ENCODE measurements at places on chromosomes 12 and 14.
A peak's percentile ranks its signal among the peaks of the same experiment; 100 is the strongest.

DNA sequence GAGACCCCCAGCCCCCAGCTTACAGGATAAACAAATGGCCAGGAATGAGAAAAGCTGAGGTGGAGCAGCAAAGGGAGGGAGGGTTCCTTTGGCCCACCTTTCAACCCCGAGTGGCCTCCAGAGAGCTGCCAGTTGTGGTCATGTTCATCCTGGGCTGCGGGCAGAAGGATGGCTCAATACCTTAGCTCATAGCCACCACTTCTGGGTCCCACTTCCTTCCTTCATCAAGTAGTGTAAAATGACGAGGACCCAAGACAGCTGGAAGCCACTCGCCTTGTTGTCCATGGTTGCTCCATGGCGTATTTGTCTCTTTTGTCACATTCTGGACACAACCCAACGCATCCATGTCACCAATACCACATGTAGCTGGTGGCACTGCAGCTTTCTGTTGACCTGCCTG is 24.2 kb downstream of the CRACR2A start:
- DNase-seq = no peak

DNA sequence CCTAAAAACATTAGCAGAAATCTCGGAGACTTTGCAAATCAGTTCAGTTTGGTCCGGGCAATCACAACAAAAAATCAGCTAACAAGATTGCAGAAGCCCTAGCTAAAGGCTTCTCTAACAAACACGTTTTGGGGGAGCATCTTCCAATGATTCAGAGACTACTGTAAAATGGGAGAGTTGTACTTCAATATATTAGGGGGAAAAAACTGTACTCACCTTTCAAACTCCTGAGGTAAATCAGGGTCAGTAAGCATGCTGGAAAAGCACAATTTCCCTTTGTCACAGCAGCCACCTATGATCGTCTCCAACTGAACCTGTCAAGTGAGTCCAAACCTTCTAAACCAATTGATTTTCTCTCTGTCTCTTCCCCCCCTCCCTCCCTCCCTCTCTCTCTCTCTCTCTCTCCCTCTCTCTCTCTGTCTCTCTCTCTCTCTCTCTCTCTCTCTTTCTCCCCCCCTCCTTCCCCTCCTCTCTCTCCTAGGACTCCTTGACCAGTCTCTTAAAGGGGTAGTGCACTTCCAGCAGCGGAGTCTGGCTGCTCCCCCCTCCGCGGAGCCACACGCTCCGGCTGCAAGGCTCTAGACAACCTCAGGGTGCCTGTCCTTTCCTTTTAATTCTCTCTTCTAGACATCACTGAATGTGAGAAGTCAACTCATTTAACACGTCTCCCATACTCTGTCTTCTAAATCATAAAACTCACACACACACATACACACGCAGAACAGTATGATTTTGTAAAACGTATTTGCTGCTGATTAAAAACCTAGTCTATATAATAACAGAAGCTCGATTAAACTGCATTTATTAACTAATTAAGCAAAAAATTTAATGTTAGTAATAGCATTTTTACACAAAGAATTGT is at the start of gene SOX5:
SOX5 (minus strand) TSS at position 323 of the 862 bp plus-strand sequence; CDS start at position 254, 69 bp downstream.
- DNase-seq = no peak

DNA sequence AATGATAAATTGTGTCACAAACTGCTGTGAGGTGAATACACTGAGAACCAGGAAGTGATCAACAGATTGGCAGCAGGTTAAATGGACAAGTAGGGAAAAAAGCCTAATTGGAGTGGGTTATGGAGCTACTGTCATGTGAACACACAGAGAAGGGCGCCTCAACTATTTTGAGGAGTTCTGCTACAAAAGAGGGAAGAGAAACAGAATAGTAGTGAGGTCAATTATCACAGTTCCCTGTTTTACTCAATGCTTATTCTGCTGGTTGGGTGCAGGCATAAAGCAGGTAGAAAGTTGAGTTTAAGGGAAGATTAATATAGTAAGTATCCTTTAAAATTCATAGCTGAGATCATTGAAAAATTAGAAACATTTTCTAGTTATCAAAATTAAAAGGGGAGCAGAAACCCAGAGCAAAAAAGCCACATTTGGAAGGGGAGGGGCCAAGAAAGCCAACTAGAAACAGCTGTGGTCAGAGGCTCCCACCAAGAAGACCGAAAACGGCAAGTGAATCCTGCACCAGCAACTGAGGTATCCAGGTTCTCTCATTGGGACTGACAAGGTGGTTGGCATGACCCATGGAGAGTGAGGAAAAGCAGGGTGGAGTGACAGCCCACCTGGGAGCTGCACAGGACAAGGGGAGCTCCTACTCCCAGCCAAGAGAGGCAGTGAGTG is 105.7 kb downstream of the ZC3H14 start:
- no peak for DNase-seq

DNA sequence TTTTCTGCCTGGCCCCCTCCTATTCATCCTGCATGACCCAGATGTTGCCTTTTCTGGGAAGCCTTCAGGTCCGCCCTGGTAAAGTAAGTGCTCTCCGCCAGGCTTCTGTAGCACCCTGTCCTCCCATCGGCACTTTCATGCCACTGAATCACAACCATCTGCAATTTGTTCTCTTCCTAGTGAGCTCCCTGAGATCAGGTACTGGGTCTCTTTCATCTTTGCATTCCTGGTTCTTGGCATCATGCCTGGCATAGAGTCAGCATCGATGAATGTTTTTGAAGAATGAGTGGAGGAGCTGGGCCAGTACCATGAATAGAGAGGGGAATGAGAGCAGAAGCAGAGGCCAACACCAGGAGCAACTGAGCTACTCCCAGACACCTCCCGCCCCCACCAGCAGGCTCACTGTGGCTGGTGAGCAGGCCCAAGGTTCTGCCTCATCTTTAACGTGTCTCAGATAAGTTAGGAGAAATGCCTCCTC is 13.1 kb downstream of the ZDHHC22 start:
- DNase-seq = no peak

GRCh38 chr14:103707329-103708263 is 7.7 kb downstream of the XRCC3 start:
- DNase-seq = no peak

DNA sequence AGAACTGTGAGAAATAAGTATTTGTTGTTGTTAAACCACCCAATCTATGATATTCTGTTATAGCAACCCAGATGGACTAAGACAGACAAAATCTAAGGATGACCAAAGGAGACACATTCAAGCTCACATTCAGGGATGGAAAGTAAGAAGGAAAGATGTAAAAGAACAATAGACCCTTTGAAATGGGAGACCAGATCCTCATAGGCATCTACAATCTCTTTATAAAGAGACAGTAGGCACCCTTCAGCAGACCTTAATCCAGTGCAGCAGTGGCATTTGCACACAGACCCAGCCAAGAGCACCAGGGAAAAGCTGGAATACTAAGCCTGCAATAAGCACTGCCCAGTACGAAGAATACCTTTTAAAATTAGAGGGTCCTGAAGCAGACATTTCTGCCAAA is 132.7 kb downstream of the KLHL28 start:
- DNase-seq = no peak

DNA sequence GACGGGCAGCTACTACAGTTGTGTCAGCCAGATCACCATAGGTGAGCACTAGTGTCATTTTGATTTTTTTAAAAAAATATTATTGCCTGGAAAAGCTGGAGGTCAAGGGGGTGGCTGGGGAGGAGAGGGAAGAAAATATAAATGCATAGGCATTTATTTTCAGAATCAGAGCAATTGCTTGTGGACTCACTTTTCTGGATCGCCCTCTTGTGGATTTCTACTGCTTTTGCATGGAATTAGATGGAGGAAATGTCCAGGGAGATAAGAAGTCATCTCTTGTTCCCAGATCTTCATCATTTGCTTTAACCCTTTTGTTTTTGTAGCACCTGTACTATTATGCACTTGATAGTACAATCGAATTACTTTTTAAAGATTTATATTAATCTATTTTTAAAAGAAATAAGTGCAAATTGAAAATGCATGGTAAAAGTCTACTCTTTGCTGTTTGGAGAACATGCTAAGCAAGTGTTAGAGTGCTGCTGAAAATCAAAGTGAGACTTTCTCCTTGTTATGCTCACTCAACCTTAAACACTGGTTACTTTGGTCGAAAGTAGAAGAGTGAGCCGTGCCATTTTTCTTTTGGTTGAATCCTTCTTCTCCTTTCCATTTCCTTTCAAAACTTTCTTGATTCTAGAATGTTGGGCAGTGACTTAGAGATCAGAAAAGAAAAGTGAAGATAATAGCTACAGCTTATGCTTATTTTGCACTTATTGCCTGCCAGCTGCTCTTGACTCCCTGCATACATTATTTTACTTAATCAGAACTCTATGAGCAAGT is 60.6 kb upstream of the ANO4 start:
- DNase-seq = no peak

- no peak for DNase-seq
Measured at GRCh38 chr14:69318901-69319475, 59.0 kb downstream of the GALNT16 start.

DNA sequence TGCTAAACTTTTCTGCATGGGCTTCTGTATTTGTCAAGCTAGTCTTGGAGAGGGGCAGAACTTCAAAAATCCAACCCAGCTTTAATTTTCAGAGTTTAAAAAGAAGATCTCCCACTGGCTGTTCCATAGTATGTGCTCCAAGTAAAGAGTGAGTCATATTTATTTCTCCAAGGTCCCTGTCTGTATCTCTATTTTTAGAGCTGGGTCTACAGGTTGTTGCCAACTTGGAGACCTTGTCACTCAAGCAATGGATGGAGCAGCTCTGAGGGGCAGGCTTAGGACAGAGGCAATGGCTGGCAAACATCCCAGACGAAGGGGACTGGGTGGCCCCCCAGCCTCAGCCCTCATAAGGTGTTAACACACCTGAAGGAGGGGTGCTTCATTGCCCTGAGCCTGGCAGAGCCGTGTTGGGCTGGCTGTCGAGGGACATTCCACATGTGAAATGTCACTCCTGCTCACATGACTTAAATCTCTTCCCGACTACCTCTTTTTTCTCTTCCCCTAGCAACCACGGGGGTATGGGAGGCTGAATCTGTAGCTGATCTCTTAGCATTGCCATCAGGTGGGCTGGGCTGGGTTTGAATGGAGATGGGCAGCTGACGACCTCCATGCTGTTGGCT is 103.1 kb downstream of the SMOC1 start:
- DNase-seq = no peak

GRCh38 chr14:53391631-53392285 is 238.6 kb upstream of the DDHD1 start:
- DNase-seq = peak; percentile 63

GRCh38 chr12:117792877-117793424 is 175.8 kb downstream of the KSR2 start:
- DNase-seq = no peak

DNA sequence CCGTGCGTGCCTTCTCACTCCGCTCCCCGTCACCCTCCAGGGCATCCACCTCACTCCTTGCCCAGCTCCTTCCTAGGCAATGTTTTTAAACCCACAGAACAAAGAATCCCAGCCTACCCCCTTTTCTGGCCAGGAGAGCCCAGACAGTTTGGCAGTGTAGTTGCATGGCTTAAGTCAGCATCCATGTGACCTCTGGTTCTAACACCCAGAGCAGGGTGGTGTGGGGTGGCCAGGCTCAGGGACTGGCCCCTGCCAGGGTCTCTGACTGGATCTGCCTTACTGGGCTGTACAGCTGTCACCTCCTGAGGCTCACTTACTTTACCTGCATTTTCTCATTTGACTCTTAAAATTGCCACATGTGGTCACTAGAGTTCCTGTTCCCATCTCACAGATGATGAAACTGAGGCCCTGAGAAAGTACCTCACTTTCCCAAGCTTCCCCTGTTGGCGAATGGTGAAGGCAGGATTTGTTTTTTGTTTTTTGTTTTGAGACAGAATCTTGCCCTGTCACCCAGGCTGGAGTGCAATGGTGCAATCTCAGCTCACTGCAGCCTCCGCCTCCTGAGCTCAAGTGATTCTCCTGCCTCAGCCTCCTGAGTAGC is 18.3 kb downstream of the SDS start:
- DNase-seq = no peak

DNA sequence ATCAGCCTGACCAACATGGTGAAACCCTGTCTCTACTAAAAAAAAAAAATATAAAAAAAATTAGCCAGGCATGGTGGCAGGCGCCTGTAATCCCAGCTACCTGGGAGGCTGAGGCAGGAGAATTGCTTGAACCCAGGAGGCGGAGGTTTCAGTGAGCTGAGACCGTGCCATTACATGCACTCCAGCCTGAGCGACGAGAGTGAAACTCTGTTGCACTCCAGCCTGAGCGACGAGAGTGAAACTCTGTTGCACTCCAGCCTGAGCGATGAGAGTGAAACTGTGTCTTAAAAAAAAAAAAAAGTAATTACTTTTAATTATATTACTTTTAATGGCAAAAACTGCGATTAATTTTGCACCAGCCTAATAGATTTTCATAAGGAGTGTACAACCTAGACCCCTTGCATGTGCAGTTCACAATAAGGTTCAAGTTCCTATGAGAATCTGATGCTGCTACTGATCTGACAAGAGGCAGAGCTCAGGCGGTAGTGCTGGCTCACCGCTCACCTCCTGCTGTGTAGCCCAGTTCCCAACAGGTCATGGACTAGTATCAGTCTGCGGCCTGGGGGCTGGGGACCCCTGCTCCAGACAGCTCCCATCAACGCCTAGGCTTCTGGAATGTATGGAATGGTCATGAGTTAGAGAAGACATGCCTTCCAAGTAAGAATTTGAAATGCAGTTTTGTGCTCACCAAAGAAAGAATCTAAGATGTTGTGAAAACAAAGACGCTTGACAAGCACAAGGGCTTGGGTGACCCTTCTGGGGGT is 10.1 kb downstream of the LTB4R start:
- no peak for DNase-seq

GRCh38 chr12:64351265-64351664 is 39.3 kb downstream of the C12orf56 start:
- DNase-seq = no peak

- DNase-seq = no peak
Measured at GRCh38 chr14:104267895-104268294, 129.5 kb downstream of the KIF26A start.

DNA sequence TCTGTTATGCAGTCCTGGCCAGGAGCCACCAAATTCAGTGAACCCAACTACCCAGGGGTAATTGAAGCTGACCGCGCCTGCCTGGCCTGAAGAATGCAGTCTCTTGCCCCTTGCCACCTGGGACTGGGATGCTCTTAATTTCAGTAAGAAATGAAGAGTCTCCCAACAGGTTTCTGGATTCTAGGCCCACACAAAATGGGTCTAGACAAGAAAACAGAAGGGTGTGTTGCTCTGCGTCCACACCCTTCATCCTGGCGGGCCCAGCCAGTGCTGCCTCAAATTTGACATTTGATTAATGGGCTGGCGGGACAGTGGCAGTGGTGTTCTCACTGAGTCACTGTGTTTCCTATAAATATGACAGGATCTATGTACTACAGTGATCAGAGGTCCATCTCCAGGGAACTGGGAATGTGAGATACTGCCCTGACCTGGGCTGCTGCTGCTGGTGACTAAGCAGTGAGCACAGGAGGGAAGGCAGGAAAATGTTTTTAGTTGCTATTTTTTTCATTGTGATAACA is 6.5 kb downstream of the TMEM253 start:
- DNase-seq = no peak

GRCh38 chr12:20985399-20985798 is 145.6 kb upstream of the SLCO1B1 start:
- no peak for DNase-seq
